ENCODE measurements at places on chromosomes 2 and 18.

GRCh38 chr2:227482638-227483340, 10.8 kb downstream of the AGFG1 start:
- DNase-seq = no peak

DNA sequence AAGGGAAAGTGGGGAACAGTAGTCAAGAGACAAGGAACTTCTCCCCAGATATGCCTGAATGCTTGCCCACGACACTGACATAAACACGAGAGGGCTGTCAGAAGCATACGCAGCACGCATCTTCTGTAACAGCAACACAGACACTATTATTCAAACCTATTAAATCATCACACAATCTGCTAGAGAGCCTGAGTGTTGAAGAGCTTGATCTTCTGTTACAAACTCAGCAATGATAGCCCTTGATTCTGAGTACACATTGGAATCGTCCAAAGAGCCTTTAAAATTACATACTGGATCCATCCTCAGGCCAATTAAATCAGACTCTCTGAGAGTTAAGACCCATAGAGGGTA, 111.6 kb downstream of the ZNF521 start:
- DNase-seq = no peak

GRCh38 chr18:50622865-50623393, 63.0 kb downstream of the MAPK4 start:
- no peak for DNase-seq

GRCh38 chr2:153294199-153294786, 184.3 kb downstream of the RPRM start:
- DNase-seq = no peak

GRCh38 chr2:168712053-168712452, 90.4 kb upstream of the NOSTRIN start:
- DNase-seq = peak; percentile 4

DNA sequence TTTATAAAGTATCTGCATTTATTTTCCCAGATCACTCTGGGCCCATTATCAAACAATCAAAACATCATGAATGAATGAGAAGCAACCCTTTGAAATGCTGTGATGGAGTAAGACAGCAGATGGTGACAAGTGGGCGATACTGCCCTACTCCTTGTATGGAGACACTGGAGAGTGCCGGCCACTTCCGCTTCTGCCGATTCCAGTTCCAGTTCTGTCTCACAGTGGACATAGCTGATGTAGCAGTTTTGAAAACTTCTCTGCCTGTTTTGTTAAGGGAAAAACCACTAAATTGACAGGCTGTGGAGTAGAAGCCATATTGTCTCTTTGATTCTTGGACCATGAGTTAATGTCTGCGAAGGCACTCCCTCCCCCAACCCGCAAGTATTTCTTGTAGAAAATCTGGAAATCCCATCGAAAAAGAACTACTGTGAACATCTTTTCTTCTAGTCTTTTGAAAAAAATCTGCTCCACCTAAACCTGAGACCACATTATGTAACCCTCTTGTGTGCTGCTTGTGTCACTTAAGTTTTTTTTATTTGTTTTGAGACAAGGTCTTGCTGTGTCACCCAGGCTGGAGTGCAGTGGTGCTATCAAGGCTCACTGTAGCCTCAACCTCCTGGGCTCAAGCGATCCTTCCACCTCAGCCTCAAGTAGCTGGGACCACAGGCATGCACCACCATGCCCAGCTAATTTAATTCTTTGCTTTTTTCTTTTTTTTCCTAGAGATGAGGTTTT, 133.5 kb downstream of the TANC1 start:
- no peak for DNase-seq

GRCh38 chr2:186569897-186570296, 20.0 kb upstream of the ITGAV start:
- DNase-seq = no peak

DNA sequence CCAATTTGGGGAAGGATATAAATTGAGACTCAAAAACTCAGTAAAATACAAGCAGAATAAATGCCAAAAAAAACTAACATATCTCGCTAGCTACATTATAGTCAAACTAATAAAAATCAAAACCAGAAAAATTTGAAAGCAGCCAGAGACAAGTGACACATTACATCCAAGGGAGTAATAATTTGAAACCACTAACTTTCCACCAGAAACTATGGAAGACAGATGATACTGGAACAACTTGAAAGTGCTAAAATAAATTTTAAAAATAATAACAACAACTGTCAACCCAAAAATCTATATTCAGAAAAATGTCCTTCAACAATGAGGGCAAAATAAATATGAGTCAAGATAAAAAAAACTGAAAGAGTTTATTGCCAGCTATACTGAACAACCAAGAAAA, 110.7 kb downstream of the EVA1A start:
- no peak for DNase-seq

DNA sequence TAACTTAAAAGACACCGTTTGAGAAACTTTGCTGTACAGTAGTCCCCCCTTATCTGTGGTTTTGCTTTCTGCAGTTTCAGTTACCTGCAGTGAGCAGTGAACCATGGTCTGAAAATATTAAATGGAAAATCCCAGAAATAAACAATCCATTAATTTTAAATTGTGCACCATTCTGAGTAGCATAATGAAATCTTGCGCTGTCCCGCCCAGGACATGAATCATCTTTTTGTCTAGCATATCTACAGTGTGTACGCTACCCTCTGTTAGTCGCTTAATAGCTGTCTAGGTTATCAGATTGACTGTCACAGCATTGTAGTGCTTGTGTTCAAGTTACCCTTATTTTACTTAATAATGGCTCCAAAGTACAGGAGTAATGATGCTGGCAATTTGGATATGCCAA, 6.1 kb downstream of the ARPC2 start:
- no peak for DNase-seq

DNA sequence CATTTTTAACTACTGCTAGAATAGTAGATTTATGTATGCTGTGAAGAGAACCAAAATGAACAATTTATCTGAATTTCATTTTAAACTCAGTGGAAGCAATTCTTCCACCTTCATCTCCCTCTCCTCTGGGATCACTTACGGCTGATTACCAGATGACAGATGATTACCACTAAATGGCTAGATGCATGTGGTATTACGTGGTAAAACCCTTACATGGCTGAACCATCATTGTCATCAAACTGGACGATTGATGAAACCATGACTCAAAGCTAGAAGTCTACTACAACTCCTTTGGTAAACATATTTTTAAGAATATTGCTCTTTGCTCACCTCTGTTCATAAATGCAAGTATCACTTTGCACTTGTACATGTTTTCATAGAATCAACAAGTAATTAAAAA, 48.5 kb upstream of the DOCK10 start:
- DNase-seq = no peak

GRCh38 chr18:56224669-56225561, 413.5 kb downstream of the TXNL1 start:
- DNase-seq = no peak

- DNase-seq = no peak
Measured at GRCh38 chr18:1526991-1527390, 622.3 kb downstream of the ADCYAP1 start.

- no peak for DNase-seq
Measured at GRCh38 chr2:85312404-85312803, 15.4 kb downstream of the TGOLN2 start.

DNA sequence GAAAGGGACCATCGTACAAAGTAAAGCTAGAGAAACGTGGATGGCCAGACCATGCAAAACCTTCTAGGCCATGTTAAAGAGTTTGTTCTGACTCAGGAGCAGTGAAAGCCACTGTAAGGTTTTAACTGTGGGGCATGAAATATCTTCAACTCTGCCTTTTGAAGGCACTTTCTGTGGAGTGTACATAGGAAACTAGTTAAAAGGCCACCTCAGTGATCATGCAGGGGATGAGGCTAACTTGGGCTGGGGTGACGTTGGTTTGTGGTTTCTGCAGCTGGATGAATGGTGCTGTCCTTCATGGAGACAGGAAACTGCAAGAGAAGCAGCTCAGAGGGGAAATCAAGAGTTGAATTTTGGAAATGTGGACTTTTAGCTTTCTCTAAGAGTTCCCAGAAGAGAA, 190.7 kb downstream of the CDCA7 start:
- DNase-seq = no peak

DNA sequence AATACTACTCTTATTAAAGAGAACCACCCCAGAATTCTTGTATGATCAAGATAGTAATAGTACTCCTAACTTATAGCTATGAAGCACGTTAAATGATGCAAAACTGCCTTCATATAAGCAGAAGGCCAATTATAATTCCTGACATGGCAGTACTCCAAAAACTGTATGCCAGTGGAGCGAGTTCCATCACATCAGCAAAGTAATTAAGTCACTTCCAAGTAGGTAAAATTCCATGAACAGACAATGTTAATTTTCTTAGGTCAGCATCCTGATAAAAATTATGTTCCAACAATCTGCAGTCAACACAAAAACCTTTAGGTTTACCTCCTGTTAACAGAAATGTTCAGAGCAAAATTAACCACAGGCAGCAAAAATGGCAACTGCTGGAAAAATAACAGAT, 136.7 kb downstream of the CDH2 start:
- no peak for DNase-seq

DNA sequence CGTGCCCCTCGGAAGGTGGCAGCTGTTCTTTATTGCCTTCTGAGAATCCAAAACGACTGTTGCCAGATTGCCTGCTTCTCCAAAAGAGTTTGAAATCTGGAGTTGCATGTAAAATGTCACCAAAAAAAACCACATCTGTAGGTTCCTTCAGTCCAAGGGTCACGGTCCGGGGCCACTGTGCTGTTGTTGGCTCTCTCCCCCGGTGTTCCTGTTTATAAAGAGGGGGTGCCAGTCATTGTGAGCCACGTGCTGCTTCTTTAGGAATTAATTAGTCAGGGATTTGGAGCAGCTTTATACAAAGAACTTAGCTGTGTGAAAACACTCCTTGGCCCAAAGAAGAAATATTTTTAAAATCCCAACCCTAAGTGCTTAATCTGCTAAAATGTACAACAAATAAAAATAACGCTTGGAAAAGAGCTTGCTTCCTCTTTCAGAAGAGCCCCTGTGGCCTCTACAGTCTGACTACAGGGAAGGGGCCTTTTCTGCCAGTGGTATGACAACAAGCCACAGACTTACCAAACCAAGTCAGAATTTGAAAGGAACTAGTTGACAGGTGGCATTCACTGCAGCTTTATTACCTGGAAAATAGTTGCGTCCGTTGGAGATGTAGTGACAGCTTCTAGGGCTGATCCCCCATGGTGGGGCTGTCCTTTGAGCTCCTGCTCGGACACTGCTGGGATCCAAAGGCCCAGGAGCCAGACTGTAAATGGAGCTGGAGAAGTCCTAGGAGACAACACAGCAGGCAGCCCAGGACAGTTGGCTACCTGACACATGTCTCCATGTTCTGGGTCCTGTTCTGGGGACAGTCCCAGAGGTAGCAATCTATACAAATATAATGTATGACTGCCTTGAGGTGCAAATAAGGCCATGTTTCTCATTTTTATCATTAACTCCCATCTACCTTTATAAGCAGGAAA, 84.5 kb upstream of the SLC1A4 start:
- DNase-seq = no peak

Data from central memory CD4-positive, alpha-beta T cell (primary cell).